NCI-H1105 (cell line): ENCODE measurements at places on chromosomes 5 and 9.

DNA sequence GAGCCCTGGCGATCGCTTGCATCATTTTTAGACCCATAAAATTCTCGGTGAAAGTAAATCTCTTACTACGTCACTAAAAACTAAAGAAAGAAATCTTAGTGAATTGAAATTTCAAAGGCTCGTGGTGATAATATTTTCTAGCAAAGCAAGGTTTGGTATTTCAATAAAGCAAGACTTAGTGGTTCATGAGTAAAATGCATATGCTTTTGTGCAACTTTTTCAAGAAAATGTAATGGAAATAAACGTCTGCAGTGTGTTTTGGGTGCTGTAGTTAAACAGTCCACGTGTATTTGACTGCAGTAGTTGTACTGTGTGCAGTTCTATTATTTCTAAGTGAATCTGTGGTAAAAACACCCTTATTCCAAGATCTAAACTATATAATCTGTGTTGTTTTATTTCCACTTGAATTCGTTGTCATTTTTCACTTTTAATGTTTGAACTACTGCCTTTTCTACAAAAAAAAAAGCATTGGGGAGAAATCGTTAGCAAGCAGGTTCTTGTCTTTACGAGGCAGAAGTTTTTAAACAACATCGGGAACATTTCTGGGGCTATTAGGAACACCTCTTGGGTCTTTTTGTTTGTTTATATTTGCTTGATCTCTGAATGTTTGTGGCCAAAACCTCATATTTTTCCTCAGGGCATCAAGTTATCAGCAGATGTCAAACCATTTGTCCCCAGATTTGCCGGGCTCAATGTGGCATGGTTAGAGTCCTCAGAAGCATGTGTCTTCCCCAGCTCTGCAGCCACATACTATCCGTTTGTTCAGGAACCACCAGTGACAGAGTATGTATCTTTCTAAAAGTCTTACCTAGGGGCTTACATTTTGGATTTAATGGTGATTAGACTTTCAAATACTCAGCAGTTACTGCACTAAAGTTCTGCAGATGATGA lies 960 bp downstream of the SECISBP2 start:
- no peak for DNase-seq

DNA sequence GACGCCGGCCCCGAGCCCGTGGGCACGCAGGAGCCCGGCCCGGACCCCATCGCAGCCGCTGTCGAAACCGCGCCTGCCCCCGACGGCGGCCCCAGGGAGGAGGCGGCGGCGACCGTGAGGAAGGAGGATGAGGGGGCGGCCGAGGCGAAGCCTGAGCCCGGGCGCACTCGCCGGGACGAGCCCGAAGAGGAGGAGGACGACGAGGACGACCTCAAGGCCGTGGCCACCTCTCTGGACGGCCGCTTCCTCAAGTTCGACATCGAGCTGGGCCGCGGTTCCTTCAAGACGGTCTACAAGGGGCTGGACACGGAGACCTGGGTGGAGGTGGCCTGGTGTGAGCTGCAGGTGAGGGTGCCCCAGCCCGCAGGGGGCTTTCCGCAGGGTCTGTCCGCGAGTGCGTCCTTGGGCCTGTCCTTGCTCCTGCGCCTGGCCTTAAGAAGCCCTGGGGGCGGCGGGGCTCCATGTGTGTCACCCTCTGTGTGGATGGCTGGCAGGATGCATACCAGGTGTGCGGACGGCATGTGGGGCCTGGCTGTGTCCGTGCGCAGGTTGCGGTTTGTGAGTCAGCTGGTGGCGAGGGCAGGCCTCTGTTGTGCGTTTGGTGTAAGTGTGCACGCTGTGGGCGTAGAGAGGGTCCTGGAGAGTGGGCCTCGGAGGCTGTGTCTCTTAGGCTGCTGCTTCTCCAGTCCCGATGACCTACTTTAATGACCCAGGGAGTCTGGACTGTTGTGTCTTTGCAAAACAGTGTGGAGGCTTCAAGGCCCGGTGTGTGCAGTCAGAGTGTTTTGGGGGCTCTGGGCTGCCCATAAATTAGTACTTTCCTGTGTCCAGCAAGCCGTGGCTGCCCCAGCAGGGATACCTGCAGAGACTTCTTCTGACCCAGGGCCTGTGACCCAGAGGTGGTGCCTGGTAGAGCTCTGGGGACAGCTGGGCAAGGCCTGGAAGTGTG lies 1.6 kb downstream of the WNK2 start:
- DNase-seq = no peak

DNA sequence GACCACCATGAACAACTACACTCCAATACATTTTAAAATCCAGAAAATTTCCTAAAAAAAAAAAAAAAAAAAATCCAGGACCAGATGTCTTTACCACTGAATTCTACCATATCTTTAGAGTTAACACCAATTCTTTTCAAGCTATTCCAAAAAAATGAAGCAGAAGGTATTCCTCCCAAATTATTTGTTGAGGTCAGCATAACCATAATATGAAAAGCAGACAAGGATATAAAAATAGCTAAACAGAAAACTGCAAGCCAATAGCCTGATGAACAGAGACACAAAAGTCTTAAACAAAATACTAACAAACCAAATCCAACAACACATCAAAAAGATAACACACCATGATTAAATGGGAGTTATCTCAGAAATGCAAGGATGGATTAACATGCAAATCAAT lies 695.4 kb downstream of the PTPRD start:
- no peak for DNase-seq

- DNase-seq = no peak
These were observed 11.1 kb downstream of the CCDC187 start for GRCh38 chr9:136292591-136293448.

- no peak for DNase-seq
These were observed 207.2 kb downstream of the DOCK8 start for GRCh38 chr9:421896-422295.

DNA sequence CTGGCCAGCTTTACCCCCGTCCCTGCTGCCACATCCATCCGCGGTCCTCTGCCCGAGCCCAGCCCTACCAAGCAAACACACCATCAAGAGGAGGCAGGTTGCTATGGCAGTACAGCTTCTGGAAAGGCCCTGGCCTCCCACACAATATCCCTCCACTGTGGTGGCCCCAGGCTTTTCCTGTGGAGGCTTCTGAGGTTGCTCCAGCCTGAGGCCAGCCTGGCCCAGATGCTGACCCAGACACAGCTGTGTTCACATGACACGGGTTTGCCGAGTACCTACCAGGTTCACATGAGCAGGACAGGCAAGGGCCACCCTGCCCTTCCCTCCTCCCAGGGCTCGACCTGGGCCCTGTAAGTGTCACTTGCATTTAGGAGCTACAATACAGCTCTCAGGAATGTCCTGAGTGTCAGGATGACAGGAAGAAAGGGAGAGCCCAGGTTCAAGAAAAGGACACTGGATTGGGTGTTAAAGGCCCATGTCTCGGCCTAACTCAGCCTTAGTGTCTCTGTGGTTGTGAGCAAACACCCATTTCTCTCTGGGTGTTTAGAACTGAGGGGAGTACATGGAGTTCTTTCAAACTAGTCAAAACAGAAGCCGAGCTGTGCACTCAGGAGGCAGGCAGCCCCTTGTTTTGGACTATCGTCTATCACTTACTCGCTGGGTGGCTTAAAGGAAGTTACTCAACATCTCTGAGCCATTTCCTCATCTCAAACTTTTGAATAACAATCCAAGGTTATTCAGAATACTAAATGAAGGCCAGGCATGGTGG lies 40.2 kb downstream of the NAIF1 start:
- DNase-seq = no peak

DNA sequence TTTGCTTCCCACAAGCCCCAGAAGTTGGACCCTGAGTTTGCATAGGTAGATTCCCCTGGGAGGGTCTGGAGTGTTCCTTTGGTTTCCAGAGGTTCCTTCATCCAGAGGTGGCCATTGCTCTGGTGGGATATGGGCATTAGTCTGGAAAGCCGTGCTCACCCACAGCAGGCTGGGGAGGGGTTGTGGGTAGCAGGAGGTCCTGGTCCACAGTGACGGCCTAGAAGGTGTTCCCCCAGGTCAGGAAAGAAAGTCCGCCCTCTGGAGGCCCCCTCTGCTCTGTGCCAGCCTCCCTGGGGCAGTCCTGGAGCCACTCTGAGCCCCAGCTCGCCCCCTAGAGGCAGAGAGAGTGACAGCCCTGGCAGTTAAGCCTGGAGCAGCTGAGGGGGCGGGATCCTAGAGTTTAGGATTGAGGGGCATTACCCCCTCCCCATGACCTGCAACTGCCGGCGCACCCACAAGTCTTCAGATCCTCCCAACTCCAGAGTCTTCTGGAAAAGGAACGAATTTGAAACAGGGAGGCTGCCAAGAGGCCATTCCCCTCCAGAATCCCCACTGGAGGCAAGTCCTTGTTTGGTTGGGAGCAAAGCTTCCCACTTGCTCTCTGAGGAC lies 36.8 kb downstream of the NDST1 start:
- no peak for DNase-seq

GRCh38 chr9:114446672-114447450 lies 58.4 kb downstream of the WHRN start:
- DNase-seq = no peak

DNA sequence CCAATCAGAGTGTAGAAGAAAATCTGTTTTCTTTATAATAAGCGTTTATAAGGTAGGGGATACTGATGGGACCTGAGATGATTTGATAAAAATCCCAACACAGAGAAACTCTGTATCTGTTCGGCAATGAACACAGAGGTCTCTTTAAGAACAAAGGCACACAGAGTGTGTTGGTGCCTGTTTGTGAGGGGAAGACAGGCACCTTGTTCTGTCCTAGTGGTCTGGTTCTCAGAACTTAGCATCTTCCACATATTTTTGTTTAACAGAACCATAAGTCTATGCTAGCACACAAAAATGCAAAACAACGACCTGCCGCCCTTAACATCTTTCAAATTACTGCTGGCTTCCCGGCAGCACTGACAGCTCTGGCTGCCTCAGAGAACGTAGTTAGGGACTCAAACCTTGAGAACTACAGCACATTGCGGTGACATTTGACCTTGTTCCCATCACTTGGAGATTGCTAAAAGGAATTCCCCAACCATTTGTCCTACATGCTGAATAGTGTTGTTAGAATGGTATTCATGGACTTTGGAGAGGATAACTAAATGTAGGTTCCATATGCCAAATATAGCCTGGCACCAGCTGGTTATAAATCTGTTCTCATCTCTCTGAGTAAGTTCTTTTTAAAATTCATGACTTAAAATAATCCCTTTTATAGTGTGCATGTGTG lies 871.7 kb upstream of the TYRP1 start:
- no peak for DNase-seq

DNA sequence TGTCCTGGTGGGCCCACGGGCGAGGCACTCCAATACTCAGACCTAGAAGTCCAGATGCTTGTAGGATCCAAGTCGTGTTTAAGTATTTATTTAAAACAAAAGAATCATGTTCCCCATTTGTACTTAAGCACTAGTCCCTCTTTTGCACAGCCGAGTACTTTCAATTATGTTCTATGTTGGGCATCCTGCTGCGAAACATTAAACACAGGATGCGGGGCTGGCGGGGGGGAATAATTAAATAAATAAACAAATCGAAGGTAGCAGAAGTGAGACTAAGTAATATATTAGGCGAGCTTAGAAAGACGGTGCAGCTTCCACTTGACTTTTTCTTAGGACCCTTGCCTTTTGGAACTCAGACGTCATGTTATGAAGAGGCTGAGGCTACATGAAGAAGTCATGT lies 1129.2 kb upstream of the ACO1 start:
- no peak for DNase-seq

DNA sequence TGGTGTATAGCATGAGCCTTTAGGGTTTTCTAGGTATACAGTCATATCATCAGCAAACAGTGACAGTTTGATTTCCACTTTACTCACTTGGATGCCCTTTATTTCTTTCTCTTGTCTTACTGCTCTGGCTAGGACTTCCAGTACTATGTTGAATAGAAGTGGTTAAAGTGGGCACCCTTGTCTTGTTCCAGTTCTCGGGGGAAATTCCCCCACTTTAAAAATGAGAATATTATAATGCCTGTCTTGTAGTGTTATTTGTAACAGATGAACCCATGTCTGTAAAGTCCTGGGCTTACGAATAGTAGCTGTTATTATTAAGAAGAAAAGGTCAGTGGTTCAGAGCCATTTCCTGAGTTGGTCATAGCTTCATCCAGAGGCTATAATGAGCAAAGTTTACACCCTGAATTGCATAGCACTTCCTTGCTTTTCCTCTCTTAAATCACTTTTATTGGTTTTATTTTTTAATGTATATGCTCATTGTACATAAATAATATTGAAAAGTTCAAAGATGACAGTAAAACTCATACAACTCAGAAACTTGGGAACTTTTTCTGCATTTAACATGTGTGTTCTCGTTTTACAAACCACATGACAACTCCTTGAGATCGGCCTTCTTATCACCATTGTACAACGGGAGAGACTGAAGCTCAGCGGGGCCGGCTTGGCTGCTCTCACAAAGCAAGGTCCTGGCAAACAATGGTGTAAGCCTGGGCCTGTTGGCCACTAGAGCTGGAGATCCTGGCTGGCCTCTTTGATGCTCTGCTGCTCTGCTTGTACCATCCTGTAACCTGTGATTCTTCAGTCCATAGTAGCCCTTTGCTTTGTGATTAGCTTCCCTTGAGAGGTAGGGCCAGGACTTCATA lies 85.2 kb downstream of the CYFIP2 start:
- no peak for DNase-seq

- DNase-seq = no peak
These were observed 49.4 kb upstream of the COL5A1 start for GRCh38 chr9:134592018-134592818.

DNA sequence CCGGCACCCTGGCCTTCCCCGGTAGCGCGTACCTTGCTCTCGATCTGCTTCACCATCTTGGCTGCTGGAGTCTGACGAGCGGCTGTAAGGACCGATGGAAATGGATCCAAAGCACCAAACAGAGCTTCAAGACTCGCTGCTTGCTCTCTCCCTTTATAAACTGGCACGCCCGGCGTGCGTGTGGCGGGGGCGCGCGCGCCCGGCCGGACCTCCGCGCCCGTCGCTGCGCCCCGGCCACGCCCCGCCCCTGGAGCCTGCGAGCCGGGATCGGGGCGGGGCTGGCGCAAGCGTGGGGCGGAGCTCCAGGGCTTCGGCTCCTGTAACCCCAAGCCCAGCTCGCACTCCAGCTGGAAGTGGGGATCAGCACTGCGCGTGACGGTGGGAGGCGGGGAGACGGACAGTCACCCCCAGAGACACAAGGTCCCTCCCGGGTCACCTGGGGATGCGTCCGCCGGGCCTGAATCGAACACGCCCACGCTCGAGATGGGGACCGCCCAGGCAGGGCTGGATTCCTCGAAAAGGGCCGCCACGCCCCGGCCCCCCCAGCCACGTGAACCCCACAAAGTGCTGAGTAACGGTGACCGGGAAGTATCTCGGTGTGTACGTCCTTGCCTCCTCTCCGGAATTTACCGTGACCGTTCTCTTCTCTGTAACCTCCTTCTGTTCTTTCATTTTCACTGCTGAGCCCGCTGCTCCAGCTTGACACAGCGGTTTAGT lies at the start of gene TXN:
TXN (minus strand) TSS at position 128 of the 717 bp plus-strand sequence; CDS start at position 56, 72 bp downstream.
- DNase-seq = peak; percentile 84

DNA sequence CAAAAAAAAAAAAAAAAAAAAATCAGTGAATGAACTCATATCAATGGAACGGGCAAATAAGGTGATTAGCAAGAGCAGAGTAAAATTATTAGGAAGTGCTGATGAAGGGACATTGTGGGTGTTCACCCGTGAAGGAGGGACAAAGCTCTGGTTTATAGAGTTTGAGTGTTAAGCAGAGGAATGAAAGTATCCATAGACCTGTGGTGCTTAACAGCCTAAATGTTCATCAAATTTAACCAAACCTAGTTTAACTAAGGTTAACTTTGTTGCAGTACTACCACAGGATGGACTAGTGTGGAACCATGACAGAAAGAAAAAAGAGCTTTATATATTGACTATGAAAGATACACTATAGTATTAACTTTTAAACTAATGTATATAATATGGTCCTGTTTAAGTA lies 44.1 kb upstream of the TNFAIP8 start:
- no peak for DNase-seq
